Fibroblast of lung (primary cell): ENCODE measurements at places on chromosomes 6 and 20. TPM values are rescaled to one million over a fixed set of nuclear protein-coding genes. Genes with fewer than 3 reads are reported as not detected.

GRCh38 chr6:795046-795685 lies 102.2 kb upstream of the EXOC2 start:
- no peak for DNase-seq

DNA sequence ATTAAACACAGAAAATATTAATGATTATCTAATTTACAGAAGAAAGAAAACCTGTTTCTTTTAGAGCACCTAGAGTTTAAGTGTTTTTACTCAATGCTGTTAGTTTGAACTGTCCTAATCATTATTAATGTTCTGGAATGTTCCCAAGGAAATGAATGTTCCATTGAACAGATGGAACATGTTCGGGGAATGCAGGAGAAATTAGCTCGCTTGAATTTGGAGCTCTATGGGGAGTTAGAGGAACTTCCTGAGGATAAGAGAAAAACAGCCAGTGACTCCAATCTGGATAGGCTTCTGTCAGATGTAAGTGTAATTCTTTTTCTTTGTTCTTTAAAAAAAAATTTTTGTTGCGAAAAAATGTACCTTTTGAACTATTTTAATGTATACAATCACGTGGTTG lies 10.8 kb upstream of the ECT2L start:
- DNase-seq = no peak

- no peak for DNase-seq
Measured at GRCh38 chr6:75694406-75694805, 54.6 kb upstream of the MYO6 start.

Gene VGLL2
- total RNA-seq = not detected in 2 replicates
